ENCODE measurements at places on chromosomes 11 and 22.

DNA sequence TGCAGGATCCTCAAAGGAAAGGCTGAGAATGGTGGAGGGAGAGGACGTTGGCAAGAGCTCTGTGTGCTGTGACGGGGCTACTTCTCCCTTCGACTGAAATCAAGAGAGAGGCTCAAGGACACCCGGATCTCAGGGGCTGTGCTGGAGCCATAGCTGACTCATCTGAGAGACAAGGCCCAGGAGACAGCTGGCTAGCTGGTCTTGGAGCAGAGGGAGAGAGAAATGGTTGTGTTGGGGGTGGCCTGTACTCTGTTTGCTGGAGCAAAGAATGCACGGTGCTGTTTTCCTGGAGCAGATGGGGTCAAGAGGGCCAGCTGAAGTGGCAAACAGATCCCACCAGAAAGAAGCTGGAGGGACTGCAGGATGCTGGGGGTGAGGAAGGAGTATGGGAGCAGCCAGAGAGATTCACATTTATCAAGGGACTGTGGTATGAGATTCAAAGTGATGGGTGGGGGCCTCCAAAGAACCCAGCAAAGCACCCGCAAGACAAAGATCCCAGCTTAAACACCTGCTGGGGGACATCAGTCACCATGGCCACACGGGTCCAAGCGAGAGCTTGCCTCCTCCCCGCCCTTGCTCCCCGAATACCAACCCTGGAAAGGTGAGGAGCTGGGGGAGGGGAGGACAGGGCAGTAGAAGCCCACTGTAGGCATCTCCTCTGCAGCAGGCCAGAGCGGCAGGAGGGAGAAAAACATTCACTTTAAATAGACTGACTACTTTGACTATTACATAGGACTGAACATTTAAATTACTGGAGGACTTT is 40.8 kb downstream of the MAP6 start:
- no peak for DNase-seq

DNA sequence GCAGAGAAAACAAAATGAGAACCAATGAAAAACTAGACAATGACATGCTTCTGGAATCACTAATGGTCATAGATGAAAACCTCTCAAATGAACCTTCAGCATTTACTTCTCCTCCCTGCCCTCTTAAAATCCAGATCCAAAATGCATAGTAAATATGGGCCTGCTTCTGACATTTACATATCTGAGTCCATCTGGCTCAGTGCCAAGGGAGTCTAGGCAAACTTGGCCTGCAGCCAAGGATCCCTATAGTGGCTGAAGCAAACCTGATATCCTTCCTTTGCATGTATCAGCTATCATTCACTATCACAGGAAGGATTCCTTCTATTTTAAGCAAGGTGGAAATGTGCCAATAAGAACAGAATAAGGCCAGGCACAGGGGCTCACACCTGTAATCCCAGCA is 104.8 kb downstream of the C11orf58 start:
- no peak for DNase-seq

- DNase-seq, result no peak
These were observed 354.2 kb downstream of the TBC1D22A start for GRCh38 chr22:47116426-47117341.

DNA sequence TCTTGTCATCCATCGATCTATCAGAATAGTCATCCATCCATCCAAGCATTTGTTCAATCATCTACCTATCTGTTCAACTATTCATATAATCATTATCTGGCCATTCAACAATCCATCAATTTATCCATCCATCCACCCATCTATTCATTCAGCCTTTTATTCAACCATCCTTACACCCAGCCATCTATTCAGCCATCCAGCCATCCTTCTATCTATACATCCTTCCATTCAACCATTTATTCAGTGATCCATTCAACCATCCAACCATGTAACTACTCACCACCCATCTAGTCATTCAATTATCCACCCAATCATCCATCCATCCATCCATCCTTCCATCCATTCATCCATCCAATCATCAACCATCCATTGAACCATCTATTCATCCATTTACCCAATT is 106.8 kb downstream of the CEP164 start:
- no peak for DNase-seq

DNA sequence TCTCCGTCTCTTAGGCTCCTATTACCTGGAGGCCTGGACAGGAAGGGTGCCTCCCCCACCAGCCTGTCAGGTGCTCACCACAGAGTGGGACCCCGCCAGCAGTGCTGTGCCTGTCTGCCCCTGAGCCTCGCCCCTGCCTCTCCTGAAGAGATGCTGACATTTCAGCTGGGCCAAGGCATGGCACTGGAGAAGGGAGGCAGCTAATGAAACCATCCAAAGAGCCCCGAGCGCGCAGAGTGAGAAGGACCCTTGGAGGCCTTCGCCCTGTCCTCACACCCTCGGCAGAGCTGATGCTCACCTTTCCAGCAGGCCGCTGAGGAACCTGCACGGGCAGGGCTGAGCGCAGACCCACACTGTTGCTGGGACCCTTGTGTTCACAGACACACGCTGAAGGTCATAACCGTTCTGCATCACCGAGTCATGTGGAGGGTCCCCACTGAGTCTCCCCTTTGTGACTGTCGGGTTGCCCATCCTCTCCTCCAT is 2.1 kb upstream of the LRFN4 start:
- no peak for DNase-seq

GRCh38 chr11:18523084-18523483 is 3.7 kb downstream of the TSG101 start:
- DNase-seq, result no peak

GRCh38 chr11:65492637-65493366 is 6.0 kb upstream of the MALAT1 start:
- DNase-seq, result no peak

DNA sequence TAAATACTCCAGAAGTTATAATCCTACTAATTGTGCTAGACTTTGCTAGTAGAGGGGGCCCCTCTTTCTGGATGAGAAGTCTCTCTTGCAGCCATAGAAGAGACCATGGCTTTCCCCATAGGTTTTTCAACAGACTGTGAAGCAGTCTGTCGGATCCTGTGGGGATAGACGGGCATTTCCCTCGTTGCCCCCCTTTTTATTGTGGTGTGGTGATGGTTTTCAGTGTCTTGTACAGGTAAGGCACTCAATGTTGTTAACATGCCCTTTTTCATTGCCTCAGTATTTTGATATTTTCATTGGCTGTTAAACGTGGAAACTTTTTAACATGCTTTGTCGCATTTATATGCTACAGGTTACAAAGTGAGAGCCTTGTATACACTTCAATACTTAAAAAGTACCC is 16.4 kb upstream of the GAS2L1 start:
- DNase-seq, result no peak

DNA sequence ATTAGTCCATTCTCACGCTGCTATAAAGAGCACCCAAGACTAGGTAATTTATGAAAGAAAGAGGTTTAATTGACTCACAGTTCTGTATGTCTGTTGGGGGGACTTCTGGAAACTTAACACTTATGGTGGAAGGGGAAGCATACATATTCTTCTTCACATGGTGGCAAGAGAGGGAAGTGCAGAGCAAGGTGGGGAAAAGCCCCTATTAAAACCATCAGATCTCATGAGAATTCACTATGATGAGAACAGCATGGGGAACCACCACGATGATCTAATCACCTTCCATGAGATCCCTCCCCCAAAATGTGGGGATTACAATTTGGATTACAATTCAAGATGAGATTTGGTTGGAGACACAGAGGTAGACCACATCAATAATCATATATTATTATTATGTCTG is 25.7 kb downstream of the CEP57 start:
- DNase-seq, result no peak

- no peak for DNase-seq
These were observed 51.9 kb downstream of the HIPK3 start for GRCh38 chr11:33309118-33309517.

DNA sequence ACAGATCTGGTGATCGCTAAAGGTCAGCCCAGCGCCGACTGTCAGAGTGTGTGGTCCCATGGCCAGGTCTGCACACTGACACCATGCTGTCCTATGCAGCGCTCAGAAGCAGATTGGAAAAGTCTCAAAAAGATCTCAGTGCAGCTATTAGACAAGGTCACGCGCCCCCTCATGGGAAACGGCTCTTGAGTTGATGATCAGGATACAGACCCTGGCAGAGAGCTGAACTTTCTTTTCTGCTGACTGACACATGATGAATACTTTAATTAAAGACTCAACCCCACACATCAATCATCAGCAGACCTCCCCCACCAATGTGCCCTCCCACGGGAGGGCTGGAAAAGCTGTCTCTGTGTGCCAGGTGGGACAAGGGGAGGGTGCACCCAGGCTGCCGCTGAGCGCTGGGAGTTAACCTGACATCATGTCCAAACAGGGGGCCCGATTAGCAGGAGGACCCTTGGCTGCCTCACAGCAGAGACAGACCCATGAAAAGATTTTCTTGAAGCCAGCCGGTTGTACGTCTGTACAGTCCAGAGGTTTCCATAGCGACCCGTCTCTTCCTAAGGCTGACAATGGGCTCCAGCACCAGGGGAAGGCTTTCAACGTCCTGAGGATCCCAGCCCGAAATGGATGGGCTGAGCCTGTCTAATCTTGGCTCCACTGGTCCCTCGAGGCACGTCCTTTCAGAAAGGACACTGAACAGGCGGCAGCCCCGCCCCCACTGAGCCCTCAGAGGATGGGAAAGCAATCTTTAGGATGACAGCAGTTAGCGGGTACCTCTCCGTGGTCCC is 26.9 kb downstream of the RASD2 start:
- no peak for DNase-seq

- DNase-seq, result no peak
These were observed 76.8 kb upstream of the CREB3L1 start for GRCh38 chr11:46200537-46201281.

- DNase-seq, result no peak
These were observed 344.4 kb upstream of the CADM1 start for GRCh38 chr11:115848611-115849010.

DNA sequence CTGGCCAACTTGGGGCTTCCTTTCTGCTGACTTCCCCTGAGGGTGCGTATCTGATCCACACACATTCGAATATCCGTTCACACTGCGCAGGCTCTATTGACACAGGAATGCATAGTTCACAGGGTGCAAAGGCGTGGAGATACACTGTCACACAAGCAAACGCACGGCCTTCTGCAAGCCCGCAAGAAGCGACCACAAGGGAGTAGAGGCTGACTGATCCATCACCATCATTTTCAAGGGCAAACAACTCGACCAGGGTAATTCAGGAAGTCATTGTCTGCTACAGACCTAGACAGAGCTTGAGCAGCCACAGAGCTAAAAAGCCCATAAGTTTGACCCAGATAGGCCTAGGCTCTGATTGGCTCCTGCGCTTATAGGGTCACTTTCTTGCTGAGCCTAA is 392.3 kb downstream of the MN1 start:
- DNase-seq, result no peak

DNA sequence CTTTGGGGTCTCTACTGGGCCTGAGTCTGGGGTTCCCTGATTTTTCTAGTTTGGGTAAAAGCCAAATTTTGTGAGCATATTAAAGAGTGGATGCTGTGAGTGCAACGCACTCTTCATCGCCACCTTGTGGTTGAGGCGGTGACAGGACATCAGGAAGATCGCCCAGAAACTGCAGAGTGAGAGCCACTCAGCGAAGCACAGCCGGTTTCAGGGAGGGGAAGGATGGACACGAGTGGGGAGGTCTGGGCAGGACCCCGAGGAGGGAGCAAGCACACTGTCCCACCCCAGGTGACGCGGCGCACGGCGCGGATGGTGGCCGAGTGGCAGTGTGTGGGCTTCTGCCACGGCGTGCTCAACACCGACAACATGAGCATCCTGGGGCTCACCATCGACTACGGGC is 9.1 kb downstream of the SELENOO start:
- DNase-seq, result peak; percentile 69

GRCh38 chr11:26019386-26019785 is 312.5 kb upstream of the ANO3 start:
- DNase-seq, result no peak

- DNase-seq, result no peak
These were observed 113.8 kb downstream of the RBFOX2 start for GRCh38 chr22:35914665-35915476.

DNA sequence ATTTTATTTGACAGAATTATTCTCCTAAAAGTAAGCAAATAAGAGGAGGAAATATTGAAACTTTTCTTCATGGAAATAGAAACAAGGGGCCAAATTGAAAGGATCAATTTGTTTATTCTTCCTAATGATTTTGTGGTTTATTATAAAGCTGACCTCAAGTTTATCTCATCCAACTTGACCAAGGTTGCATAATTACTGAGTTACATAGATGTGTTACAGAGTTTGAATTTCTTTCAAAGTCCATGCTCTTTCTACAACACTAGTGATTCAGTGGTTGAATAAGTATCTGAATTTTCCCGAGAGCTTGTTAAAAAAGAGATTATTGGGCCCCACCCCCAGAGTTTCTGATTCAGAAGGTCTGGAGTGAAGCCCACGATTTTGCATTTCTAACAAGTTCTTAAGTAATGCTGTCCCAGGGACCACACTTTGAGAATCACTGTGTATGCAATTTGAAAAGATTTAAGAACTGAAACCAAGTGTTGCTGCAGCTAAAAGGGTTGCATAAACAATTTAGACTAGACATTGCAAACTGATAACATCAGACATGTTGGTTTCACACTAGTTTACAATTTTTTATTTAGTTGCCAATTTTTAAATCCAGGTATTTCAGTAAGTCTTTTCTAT is 485.7 kb upstream of the ANO5 start:
- no peak for DNase-seq

GRCh38 chr11:60931917-60932316 is 7.7 kb downstream of the TMEM132A start:
- peak; percentile 87 for DNase-seq

DNA sequence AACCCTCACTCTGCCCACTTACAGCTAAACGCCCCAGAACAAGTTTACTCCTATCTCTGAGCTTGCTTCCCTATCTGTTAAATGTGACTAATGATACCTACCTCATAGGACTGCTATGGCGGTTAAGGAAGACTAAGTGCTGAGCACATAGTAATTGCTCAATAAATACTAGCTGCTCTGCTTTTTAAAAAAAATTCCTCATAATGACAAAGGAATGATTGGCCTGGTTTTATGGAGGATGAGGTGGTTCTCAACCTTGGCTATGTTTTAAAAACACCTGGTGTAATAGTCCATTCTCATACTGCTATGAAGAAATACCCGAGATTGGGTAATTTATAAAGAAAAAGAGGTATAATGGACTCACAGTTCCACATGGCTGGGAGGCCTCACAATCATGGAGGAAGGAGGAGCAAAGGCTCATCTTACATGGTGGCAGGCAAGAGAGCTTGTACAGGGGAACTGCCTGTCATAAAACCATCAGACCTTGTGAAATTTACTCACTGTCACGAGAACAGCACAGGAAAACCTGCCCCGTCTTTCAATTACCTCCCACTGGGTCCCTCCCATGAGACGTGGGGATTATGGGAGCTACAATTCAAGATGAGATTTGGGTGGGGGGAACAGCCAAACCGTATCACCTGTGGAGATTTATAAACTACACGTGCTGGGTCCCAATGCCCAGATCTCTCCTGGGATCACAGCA is 127.2 kb upstream of the SYT13 start:
- DNase-seq, result no peak

DNA sequence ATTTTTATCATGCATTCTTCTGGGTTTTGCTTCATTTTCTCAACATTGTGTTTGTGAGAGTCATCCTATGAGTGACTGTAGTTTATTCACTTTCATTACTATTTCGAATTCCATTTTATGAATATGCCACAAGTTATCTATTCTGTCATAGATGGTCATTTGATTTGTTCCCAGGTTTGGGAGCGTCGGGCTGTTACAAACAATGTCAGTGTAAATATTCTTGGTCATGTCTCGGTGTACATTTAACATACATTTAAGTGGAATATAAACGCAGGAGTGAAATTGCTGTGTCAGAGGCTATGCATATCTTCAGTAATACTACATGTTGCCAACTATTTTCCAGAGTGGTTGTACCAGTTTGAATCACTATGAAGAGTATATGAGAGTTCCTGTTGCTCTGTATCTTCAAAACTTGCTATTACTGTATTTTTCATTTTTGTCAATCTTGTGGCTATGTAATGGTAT is 2.4 kb downstream of the TRIM44 start:
- DNase-seq, result no peak
